Naive thymus-derived CD4-positive, alpha-beta T cell (primary cell): ENCODE measurements at places on chromosomes 2 and 18. TPM values are rescaled to one million over a fixed set of nuclear protein-coding genes. Genes with fewer than 3 reads are reported as not detected.

- H3K27ac ChIP-seq = no peak overlapping the region
- H3K27me3 ChIP-seq = no peaks in the 10 kb centered on the region
Measured at GRCh38 chr2:6576302-6576701, 289.4 kb downstream of the CMPK2 start.

- H3K27ac ChIP-seq = no peak overlapping the region
- DNase-seq = no peak
- H3K4me3 ChIP-seq = no peak overlapping the region
- peaks cover 79% of the 10 kb centered on the region for H3K4me1 ChIP-seq
Measured at GRCh38 chr2:105866216-105867185, 121.8 kb downstream of the NCK2 start.

GRCh38 chr2:232009639-232010274, 48.2 kb downstream of the DIS3L2 start:
- no peaks in the 10 kb centered on the region for H3K4me1 ChIP-seq
- H3K27me3 ChIP-seq = no peaks in the 10 kb centered on the region
- H3K4me3 ChIP-seq = no peak overlapping the region
- no peak overlapping the region for H3K27ac ChIP-seq

Gene ARHGAP15
- 164 TPM for total RNA-seq

- DNase-seq = no peak
- H3K4me1 ChIP-seq = no peaks in the 10 kb centered on the region
- H3K27me3 ChIP-seq = no peaks in the 10 kb centered on the region
- H3K4me3 ChIP-seq = no peak overlapping the region
- H3K36me3 ChIP-seq = no peaks in the 10 kb centered on the region
- H3K27ac ChIP-seq = no peak overlapping the region
Measured at GRCh38 chr2:158668001-158668765, 126.9 kb upstream of the DAPL1 start.

DNA sequence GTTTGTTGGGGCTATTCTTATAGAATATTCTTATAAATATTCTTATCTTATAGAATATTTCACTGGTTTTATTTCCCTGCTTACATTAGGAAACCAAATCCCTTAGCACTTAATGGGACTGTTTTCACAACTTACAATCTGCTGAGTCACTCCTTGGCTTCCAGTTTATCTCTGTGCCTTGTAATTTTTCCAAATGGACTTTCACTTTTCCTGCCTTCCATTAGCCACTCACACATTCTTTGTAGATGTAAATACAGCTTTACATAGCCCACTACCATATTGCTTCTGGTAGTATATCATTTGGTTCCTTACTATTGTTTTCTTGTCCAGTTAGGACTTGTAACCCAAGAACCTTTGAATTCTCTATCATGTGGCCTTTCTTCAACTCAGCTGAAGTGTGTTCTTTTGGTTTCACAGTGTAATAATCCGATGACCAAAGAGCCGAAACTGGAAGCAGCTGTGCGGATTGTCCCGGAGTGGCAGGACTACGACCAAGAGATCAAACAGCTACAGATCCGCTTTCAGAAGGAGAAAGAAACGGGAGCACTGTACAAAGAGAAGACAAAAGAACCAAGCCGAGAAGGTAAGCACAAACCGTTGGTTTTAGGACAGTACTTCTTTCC, 96.1 kb downstream of the UGGT1 start:
- H3K36me3 ChIP-seq = peaks cover 65% of the 10 kb centered on the region
- H3K4me3 ChIP-seq = no peak overlapping the region
- H3K4me1 ChIP-seq = no peaks in the 10 kb centered on the region
- DNase-seq = no peak
- H3K27ac ChIP-seq = no peak overlapping the region
- no peaks in the 10 kb centered on the region for H3K27me3 ChIP-seq

- H3K27ac ChIP-seq = no peak overlapping the region
- no peak for DNase-seq
- H3K36me3 ChIP-seq = no peaks in the 10 kb centered on the region
- no peaks in the 10 kb centered on the region for H3K27me3 ChIP-seq
- no peak overlapping the region for H3K4me3 ChIP-seq
Measured at GRCh38 chr18:49172246-49172645, 221.5 kb upstream of the SMAD7 start.

DNA sequence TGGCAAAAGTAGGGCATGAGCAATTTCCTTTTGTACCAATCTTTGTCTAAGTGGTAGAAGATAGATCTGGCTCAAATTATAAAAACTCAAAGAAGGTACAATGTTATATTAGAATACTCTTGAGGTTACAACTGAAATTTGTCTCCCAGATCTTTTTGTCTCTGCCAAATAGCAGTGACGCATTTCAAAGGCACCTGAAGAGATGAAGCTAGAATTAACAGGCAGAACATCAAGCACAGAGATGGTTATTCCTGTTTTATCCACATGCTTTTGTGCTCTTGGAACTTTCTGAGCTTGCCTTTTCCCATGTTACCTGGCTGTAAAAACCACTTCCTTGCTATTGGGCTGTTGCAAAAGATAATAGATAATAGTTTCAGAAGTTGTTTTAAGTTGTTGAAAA, 74.3 kb downstream of the GREB1L start:
- DNase-seq = no peak
- H3K4me3 ChIP-seq = no peak overlapping the region
- H3K27me3 ChIP-seq = no peaks in the 10 kb centered on the region
- no peaks in the 10 kb centered on the region for H3K4me1 ChIP-seq
- no peaks in the 10 kb centered on the region for H3K36me3 ChIP-seq
